ENCODE measurements at places on chromosomes 7 and 10.

GRCh38 chr7:37732253-37732652 lies 48.7 kb downstream of the GPR141 start:
- no peak for DNase-seq

DNA sequence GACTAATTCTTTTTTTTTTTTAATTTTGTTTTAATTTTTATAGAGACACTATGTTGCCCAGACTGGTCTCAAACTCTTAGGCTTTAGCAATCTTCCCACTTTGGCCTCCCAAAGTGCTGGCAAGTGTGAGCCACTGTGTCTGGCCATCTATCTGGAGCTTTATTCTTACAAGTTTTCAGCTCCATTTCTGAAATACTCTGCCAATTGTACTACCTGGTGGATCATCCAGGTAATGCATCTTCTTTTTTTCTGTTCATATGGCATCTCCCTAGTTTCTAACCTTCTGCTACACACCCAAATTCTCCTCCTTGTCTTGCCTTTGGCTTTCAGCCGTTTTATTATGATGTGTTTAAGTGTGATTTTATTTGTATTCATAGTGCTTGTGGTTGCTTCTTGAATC lies 40.2 kb downstream of the ZNF365 start:
- no peak for DNase-seq

- no peak for DNase-seq
Measured at GRCh38 chr7:27689591-27690164, 27.0 kb upstream of the HIBADH start.

- DNase-seq = no peak
Measured at GRCh38 chr7:137538361-137538762, 194.8 kb upstream of the PTN start.

DNA sequence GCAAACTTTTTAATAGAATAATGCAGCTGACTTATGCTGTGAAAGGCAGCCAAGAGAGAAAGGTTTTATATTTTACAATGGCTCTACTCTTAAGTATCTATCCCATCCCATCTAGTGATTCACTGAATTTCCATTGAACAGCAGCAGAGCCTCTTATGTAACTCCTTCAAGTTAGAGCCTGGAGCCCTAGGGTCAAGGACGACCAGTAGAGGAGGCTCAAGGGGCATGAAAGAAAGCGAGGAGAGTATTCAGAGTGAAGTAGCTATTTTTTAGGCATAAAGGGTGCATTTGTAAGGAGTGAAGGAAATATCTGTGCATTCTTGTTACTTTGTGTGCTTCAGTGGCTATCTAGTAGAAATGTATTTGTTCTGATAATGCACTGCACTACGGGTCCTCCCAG lies 180.2 kb upstream of the TPK1 start:
- DNase-seq = no peak

- DNase-seq = no peak
Measured at GRCh38 chr7:130672146-130672545, 3.6 kb upstream of the COPG2 start.

DNA sequence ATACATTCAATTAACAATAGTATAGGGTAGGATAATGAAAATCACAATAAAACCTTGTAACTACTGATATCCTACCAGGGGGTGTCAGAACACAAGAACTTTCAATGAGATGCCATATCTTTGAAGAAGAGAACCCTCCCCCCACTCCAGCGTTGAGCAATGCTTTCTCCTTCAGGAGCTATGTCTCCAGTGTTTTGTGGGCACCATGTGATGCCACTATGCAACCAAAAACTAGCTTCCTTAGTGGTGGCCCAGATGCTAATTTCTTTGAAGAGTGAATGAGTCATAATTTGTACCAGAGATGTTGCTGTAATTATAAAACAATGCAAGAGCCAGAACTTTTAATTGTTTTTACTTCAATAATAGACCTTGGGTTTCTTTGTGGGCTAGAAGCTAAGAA lies 76.0 kb upstream of the ADO start:
- no peak for DNase-seq

DNA sequence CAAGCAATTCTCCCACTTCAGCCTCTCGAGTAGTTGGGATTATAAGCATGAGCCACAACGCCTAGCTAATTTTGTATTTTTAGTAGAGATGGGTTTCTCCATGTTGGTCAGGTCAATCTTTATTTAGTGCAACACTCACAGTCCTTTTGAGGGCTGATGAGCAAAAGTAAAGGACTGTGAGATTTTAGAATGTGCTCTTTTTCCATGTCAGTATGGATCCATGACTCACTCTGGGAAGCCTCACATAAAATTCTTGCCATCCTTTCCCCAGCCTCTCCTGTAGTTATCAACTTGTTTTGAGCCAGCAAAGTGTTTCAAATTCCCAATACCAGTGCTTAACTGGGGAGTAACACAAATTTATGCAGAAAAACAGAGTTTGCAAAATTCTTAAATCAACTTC lies 135.8 kb upstream of the CXCL12 start:
- no peak for DNase-seq

GRCh38 chr7:76142861-76143260 lies 58.8 kb upstream of the SRRM3 start:
- no peak for DNase-seq

DNA sequence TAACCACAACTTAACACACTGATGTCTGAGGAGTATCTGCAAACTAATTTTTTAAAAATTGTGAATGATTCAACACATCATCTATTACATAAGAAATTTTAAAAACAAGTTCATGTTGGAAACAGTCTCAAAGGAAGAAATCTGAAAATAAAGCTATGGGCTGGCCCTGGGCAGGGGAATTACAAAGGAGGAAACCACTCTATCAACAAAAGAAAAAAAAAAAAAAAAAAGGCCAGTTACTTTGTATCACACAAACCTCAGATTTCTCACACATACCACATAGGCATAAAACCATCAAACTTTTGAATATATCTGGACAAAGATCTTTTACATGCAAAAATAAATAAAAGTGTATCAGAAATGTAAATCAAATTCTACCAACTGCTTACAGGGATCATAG lies 20.8 kb downstream of the TIAL1 start:
- DNase-seq = no peak

DNA sequence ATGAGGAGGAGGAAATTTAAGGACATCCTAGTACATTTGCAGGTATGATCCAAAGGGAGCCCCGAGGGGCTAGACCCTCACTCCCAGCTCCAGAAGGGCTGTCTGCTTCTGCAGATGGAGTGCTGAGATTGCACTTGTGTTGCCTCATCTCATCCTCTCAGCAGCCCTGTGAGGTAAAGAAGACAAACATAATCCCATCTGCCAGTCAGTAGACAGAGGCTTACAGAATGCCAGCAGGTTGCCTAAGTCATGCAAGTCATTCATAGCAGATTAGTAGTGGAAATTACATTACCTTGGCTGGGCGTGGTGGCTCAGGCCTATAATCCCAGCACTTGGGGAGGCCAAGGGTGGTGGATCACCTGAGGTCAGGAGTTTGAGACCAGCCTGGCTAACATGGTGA lies 45.4 kb downstream of the BLVRA start:
- DNase-seq = no peak
